ENCODE measurements at places on chromosomes 13 and 19.
A peak's percentile ranks its signal among the peaks of the same experiment; 100 is the strongest.

- no peak for DNase-seq
These were observed 1.6 kb downstream of the GPC5 start for GRCh38 chr13:91400063-91400399.

DNA sequence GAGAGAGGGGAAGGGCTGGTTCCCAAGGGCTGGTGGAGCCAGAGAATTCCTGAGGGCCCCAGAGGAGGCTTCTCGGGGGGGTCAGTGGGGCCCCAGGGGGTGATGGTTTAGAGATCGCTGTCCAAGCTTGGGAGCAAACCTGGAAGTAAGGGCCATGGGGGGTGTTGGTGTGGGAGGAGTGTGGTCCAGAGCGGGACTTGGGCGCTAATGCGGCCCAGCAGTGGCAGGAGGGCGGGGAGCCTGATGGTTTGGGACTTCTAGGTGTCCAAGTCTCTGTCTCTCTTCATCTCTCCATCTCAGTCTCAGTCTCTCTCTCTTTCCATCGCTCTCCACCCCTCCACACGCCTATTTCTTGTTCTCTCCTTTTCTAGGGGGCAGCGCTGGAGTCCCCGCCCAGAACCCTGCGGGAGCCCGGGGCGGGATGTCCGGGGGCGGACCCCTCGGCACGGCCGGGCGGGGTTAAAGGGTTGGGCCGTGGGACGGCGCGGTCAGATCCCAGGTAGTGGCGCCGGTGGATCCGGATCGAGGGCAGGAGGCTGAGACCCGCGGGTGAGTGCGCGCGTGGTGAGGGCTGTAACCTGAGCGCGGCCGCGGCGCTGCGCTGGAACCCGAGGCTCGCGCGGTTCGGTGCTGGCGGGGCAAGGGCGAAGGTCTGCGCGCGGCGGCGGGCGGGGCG, at the start of gene CYP4F22:
Gene CYP4F22 (plus strand): TSS at position 491 of the 676 bp plus-strand sequence. CDS start 16,812 bp downstream, outside the sequence.
- DNase-seq = no peak

- DNase-seq = peak; percentile 19
These were observed 23.5 kb downstream of the KCTD15 start for GRCh38 chr19:33819880-33820781.

GRCh38 chr19:40768869-40769268, 6.5 kb upstream of the MIA start:
- no peak for DNase-seq

DNA sequence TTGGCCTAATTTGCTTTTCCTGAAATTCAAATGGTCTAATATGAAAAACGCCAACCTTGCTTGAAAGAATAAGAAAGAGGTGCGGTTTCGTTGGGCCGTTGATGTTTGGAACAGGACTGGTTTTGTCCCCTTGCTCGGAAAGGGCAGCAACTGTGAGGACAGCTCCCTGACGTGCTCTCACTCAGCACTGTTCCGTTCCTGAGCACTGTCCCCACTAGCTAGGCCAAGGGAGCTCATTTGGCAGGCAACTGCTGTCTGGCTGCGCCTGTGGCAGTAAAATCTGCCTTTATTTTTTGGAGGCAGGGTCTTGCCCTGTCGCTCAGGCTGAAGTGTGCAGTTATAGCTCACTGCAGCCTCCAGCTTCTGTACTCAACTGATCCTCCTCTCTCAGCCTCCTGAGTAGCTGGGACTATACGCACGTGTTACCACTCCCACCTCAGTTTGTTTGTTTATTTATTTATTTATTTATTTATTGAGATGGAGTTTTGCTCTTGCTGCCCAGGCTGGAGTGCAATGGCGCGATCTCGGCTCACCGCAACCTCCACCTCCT, 4.5 kb downstream of the LDLR start:
- DNase-seq = peak; percentile 31

GRCh38 chr13:46648166-46648607, 95.2 kb downstream of the LRCH1 start:
- DNase-seq = no peak

DNA sequence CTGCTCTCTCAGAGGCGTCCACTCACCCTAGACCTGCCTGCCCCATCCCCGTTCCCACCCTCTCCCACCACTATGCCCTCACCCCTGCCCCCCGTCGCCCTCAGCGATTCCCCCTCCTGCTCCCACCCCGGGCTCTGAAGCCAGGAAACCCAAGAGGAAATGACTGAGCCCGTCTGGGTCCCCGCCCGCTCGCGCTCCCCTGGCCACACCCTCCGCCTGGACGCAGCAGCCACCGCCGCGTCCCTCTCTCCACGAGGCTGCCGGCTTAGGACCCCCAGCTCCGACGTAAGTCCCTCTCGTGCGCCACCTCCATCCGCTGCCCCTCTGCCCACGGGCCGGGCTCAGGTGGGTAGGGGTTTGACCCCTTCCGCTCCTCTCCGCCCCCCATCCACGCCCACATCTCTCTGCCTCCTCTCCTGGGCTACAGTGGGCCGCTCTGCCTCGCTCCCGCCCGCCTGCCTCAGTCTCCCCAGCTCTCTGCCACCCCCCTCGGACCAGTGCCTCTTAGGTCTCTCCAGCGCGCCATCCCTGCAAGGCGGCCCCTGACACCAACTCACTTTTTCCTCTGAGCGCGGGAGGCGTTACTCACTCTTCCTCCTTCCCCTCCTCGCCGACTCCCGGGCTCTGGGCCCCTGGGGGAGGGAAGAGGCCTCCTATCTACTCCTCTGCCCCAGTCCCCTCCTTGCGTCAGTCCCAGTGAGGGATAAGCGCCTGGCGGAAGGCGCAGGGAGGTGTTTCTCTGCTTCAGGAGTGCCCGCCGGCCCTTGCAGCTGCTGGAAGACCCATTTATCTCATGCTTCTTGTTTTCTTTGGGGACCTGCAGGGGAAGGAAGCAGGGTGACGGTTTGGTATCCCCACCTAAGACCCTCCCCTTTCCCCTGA, at the start of gene FXYD5:
Gene FXYD5 (plus strand): TSS at position 211 of the 882 bp plus-strand sequence. CDS start 816 bp downstream, outside the sequence.
- DNase-seq = no peak

GRCh38 chr13:20411638-20412342, 113.9 kb downstream of the CRYL1 start:
- no peak for DNase-seq

Data from dorsolateral prefrontal cortex (tissue), 122 donors.